OCI-M1 (cell line): ENCODE measurements at places on chromosomes 11 and 22.
A peak's percentile ranks its signal among the peaks of the same experiment; 100 is the strongest.

DNA sequence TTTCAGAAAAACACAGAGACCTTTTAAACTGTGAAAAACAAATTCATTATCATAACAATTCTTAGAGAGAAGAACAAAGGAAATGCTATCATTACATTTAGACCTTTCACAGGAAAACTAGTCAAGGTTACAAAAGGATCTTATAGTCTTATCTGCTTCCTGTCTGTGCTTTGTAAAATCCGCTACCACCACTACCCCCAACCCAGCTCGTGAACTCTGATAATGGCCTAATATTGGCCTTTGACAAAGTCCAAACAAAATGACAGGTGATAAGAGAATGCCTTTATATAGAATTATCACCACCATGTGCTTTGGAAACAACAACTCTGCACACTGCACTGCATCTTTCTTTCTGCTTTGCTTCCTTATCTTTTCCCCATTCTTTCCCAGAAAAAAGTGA, 272.5 kb downstream of the SBF2 start:
- DNase-seq, result peak; percentile 29

- no peak for DNase-seq
These were observed 151.8 kb upstream of the TTC12 start for GRCh38 chr11:113162592-113162962.

GRCh38 chr11:66579017-66579606, 10.7 kb upstream of the CTSF start:
- peak; percentile 73 for DNase-seq

- DNase-seq, result peak; percentile 92
These were observed 58.2 kb downstream of the ZNF280B start for GRCh38 chr22:22450343-22450839.

DNA sequence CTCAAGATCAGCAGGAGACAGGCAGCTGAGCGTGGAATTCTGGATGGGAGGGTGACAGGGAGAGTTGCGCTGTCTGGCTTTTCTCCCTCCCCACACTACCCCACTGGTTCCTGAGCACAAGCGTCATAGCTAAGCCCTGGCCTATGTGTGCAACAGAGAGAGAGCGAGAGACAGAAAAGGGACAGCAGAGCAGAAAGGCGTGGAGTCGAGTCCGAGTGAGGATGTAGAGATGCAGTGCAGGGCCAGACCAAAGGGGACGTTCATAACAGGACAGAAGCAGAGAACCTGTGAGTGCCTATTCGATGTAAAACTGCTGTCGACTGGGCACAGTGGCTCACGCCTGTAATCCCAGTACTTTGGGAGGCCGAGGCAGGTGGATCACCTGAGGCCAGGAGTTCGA, 94.0 kb upstream of the TMEM45B start:
- no peak for DNase-seq

GRCh38 chr11:289398-289711, 429 bp downstream of the PGGHG start:
- DNase-seq, result no peak
